Endothelial cell of coronary artery (primary cell): ENCODE measurements at places on chromosomes 11 and 22. TPM values are rescaled to one million over a fixed set of nuclear protein-coding genes. Genes with fewer than 3 reads are reported as not detected.

Gene CHRM1
- not detected in 2 replicates for total RNA-seq

Gene UBQLN3
- total RNA-seq = 0.09 TPM in 1 of 2 replicates, not detected in the other

Gene USP2
- total RNA-seq = 0.18 TPM in 1 of 2 replicates, not detected in the other

Gene NNMT
- total RNA-seq = 231 and 378 TPM in 2 replicates

Gene SLC22A9
- total RNA-seq = not detected in 2 replicates

Gene SWAP70
- total RNA-seq = 76.9 and 136 TPM in 2 replicates

Gene ACP2
- 15.7 and 16.0 TPM in 2 replicates for total RNA-seq

Gene LRRC74B
- not detected in 2 replicates for total RNA-seq

Gene JAM3
- total RNA-seq = 87.6 and 108 TPM in 2 replicates

Gene PDE2A
- 10.2 and 23.6 TPM in 2 replicates for total RNA-seq

Gene FAM181B
- under 0.01 TPM in 1 of 2 replicates, not detected in the other for total RNA-seq

Gene DEFB131B
- total RNA-seq = not detected in 2 replicates

Gene TEX54
- not detected in 2 replicates for total RNA-seq

Gene TAF1D
- total RNA-seq = 116 and 146 TPM in 2 replicates

Gene ADAMTS15
- total RNA-seq = under 0.01 and 1.9 TPM in 2 replicates

Gene MTMR3
- 19.0 and 25.1 TPM in 2 replicates for total RNA-seq

Gene EFCAB6
- total RNA-seq = 0.19 and 0.45 TPM in 2 replicates

Gene HPX
- total RNA-seq = 0.28 and 0.36 TPM in 2 replicates

Gene ASCL2
- total RNA-seq = not detected in 2 replicates

Gene PRAME
- 0.09 TPM in 1 of 2 replicates, not detected in the other for total RNA-seq

Gene HTR3B
- not detected in 2 replicates for total RNA-seq

Gene GAL
- 0.28 and 2.7 TPM in 2 replicates for total RNA-seq

Gene SCGB2A2
- not detected in 2 replicates for total RNA-seq
